NCI-H1105 treated with DMSO at 0.1 percent for 48 hours (cell line): ENCODE measurements at places on chromosomes 2 and 18.
A peak's percentile ranks its signal among the peaks of the same experiment; 100 is the strongest.

GRCh38 chr2:155223781-155224406, 525.4 kb downstream of the KCNJ3 start:
- peak; percentile 48 for DNase-seq

DNA sequence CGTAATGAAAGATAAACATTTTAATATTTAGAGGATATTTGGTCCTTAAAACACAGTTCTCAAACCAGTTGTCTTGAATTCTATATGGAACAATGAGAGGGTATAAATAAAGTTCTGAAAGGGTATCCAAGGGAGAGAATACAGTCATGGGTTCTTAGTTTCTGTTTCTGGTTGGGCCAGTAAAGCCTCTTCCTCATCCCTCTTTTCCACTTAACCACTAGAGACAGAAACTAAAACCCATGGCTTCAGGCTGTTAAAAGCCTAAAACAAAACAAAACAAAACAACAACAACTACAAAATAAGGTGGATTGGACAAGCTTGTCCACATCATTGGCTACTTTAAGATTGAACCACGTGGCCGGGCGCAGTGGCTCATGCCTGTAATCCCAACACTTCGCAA, 18.8 kb downstream of the COQ10B start:
- DNase-seq, result no peak

GRCh38 chr2:50691513-50691912, 340.4 kb downstream of the NRXN1 start:
- no peak for DNase-seq

- DNase-seq, result no peak
Measured at GRCh38 chr18:65288908-65289307, 461.9 kb upstream of the CDH7 start.

- DNase-seq, result no peak
Measured at GRCh38 chr2:189086250-189086649, 93.3 kb downstream of the COL5A2 start.

GRCh38 chr2:60602828-60603532, 49.5 kb upstream of the BCL11A start:
- no peak for DNase-seq

GRCh38 chr2:240234503-240234951, 94.1 kb upstream of the OTOS start:
- DNase-seq, result no peak

GRCh38 chr2:228040995-228041394, 140.5 kb downstream of the SPHKAP start:
- no peak for DNase-seq

- DNase-seq, result no peak
Measured at GRCh38 chr2:85669549-85669948, 1.6 kb upstream of the SFTPB start.

GRCh38 chr18:59690996-59691395, 6.2 kb downstream of the CCBE1 start:
- DNase-seq, result peak; percentile 72

GRCh38 chr18:26619350-26619749, 71.0 kb upstream of the KCTD1 start:
- DNase-seq, result no peak

DNA sequence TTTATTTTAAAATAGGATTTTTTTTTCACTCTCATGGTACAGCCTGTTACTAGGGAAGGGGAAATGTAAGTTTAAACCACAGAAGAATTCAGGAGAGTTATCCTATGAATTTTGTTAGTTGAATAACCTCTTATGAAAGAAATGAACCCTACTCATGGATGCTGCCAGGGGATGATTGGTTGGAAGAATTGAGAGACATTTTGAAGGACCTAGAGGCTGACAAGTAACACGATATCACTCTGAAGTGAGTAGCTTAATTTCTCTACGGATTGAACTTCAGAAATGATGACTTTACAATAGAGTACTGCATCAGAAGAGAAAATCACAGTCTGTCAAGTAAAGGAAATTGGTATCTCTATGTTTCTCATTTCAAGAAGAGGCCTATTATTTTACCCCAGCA, 1346.2 kb downstream of the SUCLG1 start:
- DNase-seq, result no peak

DNA sequence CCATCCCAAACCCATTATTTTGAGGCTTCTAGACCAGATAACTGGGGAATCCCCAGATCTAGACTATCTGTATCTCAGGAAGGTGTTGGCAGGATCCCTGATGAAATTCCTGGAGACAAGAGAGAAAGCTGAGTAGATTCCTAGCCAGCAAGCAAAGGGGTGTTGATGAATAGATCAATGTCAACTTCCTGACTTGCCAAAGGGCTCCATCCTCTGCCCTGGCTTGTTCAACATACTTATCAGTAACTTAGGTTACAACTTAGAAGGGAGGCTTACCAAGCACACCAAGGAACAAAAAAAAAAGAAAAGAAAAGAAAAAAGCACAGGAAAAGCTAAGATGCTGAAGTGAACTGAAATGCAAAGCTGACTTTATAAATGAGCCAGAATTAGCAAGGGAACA, 53.3 kb downstream of the TNS1 start:
- no peak for DNase-seq

GRCh38 chr2:19818543-19818942, 83.2 kb downstream of the TTC32 start:
- no peak for DNase-seq

DNA sequence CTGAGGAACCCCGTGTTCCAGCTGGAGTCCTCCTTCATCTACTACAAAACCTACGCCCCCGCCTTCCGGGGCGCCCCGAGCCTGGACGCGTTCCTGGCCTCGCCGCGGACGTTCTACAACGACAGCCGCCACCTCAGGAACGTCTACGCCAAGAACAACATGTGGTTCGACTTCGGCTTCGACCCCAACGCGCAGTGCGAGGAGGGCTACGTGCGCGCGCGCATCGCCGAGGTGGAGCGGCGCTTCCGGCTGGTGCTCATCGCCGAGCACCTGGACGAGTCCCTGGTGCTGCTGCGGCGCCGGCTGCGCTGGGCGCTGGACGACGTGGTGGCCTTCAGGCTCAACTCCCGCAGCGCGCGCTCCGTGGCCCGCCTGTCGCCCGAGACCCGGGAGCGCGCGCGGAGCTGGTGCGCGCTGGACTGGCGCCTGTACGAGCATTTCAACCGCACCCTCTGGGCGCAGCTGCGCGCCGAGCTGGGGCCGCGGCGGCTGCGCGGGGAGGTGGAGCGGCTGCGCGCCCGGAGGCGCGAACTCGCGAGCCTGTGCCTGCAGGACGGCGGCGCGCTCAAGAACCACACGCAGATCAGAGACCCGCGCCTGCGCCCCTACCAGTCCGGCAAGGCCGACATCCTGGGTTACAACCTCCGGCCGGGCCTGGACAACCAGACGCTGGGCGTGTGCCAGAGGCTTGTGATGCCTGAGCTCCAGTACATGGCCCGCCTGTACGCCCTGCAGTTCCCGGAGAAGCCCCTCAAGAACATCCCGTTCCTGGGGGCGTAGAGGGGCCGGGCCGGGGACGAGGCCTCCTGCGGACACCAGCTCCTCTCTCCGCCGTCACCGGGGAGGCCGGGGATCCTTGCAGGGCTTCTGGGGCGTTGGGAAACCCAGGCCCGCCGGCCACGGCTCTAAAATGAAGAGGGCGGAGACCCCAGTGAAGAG, 5.3 kb upstream of the NEU4 start:
- DNase-seq, result peak; percentile 46

DNA sequence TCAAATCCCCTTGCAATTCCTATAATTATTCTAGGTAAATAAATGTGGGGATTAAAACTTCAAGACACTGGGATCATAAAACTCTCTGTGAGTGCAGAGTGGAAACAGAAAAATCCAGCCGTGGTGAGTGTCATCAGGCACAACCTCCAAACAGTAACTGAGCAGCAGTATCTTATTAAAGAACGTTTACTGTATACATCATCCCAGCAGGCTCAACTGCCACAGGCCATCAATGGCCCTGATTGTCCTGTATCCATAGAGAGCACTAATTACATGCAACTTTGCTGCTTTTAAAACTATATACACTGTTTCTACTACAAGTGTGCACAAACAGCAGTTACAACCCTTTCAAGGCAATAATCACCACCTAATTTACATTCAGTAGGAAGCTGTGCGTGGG, 23.9 kb downstream of the GAREM1 start:
- peak; percentile 49 for DNase-seq

GRCh38 chr2:224513991-224514390, 71.2 kb downstream of the CUL3 start:
- DNase-seq, result no peak

DNA sequence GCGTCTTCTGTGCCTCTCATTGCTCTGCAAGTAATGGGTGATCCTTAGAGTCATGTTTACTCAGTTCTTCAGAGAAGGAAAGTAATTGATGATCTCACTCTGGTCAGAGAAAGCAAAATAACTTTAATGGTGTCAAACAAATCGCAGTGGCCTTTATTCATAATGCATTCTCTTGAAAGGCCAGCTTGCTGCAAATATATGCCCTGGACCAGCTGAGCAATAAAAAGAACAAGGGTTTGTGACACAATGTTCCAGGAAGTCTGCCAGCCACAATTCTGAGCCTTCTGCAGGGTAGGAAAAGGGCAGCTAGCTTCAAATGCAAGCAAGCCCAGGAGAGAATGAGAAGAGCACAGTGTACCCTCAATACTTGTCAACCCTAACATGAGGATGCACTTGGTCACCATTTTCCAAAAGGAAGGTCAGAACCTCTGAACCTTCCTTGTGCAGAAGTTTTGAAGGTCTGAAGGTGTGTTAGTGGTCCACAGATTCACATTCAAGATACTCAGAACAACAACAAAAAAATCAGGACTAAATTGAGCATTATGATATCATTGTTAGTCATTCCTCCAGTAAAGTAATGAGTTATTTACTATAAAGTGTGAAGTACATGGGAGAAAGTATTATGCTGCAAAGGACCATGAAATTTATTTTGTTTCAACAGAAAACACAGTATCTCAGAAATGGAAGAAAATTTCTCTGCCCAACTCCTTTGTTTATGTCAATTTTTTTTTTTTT, 355.6 kb downstream of the PAX3 start:
- no peak for DNase-seq

- no peak for DNase-seq
Measured at GRCh38 chr18:51068105-51068504, 38.1 kb downstream of the SMAD4 start.

GRCh38 chr18:49764032-49764431, 49.3 kb downstream of the ACAA2 start:
- no peak for DNase-seq

GRCh38 chr18:78580835-78581339, 398.7 kb upstream of the SALL3 start:
- no peak for DNase-seq

- no peak for DNase-seq
Measured at GRCh38 chr2:3125001-3125760, 252.4 kb downstream of the EIPR1 start.
